ENCODE measurements at places on chromosomes 2 and 18.

GRCh38 chr18:75125382-75126331 is 83.3 kb downstream of the PTGR3 start:
- no peak for DNase-seq

GRCh38 chr2:95385570-95385984 is 16.9 kb upstream of the FAHD2A start:
- DNase-seq, result no peak

DNA sequence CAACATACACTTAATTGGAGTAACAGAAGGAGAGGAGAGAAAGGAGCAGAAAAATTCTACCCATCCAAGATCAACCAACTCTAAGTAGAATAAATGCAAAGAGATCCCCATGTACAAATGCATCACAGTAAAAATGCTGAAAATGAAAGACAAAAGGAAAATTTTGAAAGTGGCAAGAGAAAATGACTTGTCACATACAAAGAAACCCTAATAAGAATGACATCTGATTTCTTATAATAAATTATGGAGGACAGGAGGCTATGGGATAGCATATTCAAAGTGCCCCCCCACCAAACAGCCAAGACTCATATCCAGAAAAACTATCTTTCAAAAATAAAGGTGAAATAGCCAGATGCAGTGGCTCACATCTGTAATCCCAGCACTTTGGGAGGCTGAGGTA is 22.2 kb upstream of the INPP4A start:
- DNase-seq, result no peak

GRCh38 chr2:113080134-113080533 is 12.4 kb downstream of the IL1F10 start:
- DNase-seq, result no peak

- DNase-seq, result no peak
Observed at GRCh38 chr2:234107861-234108260, 57.4 kb downstream of the SPP2 start.

GRCh38 chr2:168480356-168480755 is 24.3 kb downstream of the CERS6 start:
- no peak for DNase-seq

DNA sequence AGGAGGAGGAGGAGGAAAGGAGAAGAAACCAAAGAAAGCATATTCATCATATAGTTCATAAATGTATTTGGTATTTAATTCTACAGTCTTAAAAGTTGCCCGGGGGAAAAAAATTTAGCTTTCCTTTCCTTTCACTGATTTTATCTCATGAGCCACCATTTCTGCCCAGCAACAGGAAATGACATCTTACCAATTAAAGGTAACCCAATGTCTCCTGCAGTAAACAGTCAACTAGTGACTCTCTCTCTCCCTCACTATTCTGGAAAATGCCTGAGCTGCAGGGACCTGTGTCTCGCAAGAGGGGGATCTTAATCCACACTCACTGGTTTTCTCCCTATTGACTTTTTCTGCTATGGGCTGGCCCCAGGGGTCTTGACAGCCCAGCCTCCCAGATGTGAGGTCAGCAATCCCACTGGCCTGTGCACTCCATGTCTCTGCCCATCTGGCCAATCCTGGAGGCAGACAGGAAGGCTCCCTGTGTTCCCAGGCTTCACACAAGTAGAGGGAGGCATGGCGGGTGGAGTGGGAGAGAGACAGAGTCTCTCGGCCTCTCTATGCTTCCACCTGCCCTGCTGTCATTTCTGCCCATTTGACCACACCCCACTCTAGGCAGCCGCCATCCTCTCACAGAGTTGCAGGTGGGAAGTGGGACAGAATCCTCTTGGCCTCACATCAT is 85.4 kb upstream of the CABLES1 start:
- DNase-seq, result no peak

GRCh38 chr18:46574000-46574742 is 82.8 kb downstream of the LOXHD1 start:
- DNase-seq, result no peak

GRCh38 chr18:24118750-24119577 is 19.9 kb upstream of the CABYR start:
- peak; percentile 51 for DNase-seq

DNA sequence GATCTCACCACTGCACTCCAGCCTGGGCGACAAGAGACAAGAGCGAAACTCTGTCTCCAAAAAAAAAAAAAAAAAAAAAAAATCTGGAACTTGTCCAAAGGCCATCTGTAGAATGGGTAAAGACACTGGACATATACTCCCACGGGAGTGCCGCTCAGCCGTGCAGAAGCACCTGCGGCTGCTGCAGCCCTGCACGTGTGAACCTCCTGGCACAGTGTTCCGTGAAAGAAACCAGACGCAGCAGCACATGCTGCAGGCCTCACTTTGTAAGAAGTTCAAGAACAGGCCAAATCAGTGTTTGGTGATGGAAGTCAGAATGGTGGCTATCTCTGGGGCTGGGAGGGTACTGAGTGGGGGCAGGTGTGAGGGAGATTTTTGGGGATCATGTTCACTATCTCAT is 6.5 kb downstream of the CHRND start:
- DNase-seq, result no peak

GRCh38 chr2:8189316-8189715 is 492.5 kb upstream of the ID2 start:
- DNase-seq, result no peak

- DNase-seq, result no peak
Observed at GRCh38 chr2:81266106-81266505, 961.6 kb upstream of the LRRTM1 start.

- no peak for DNase-seq
Observed at GRCh38 chr2:168178520-168179324, 68.7 kb downstream of the STK39 start.

DNA sequence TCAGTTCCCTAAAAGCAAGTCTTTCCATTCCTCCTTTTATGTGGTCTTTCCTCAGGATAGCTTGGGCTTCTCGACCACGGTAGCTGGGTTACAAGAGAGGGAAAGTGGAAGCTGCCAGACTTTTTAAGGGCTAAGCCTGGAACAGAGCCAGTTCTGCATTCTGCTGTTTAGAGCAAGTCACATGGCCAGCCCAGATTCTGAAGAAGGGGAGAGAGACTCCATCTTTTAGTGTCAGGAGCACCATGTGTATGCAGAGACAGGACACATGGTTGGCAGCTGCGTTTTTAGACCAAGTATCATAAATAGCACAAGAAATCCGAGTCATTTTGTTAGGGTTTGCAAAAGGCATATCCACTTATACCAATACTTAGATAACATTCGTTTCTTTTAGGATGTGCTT is 4.7 kb downstream of the HMSD start:
- DNase-seq, result no peak

GRCh38 chr18:48657447-48658120 is 118.8 kb downstream of the CTIF start:
- no peak for DNase-seq

- no peak for DNase-seq
Observed at GRCh38 chr2:146661473-146662096, 1183.2 kb upstream of the ACVR2A start.

- no peak for DNase-seq
Observed at GRCh38 chr18:23857756-23858155, 156.8 kb upstream of the TTC39C start.

DNA sequence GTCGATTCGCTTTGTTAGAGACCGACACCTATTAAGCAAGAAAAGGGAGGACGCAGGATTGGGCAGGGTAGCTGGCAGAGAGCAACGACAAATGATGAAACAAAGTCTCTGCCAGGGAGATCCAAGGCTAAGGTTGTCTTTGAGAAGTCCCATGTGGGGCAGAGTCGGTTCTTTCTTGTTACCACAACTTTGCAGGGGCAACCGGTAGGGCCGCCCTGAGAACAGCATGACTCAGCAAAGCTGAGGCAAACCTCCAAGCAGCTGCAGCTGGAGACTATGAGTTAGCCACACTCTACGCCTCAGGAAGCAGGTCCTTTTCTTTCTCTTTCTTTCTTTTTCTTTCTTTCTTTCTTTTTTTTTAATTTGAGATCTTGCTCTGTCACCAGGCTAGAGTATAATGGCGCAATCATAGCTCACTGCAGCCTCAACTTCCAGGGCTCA is 452.3 kb upstream of the ID2 start:
- no peak for DNase-seq
